A549 treated with DMSO at 1 μM for 4 hours (cell line): ENCODE measurements at places on chromosomes 1 and 21. TPM values are rescaled to one million over a fixed set of nuclear protein-coding genes. Genes with fewer than 3 reads are reported as not detected.

Gene ATAD3C
- not detected in 5 replicates for total RNA-seq

Gene PGLYRP4
- not detected in 5 replicates for total RNA-seq

Gene DNASE2B
- not detected in 5 replicates for total RNA-seq

Gene ZMYND12
- total RNA-seq: 0.17 to 0.53 TPM (median 0.44 TPM) in 5 replicates

Gene NBPF20
- 3.4 to 4.2 TPM (median 3.9 TPM) in 5 replicates for total RNA-seq

Gene SSU72
- total RNA-seq: 77.9 to 108 TPM (median 106 TPM) in 5 replicates
